Activated CD4-positive, alpha-beta T cell treated with anti-CD3 and anti-CD28 coated beads, Interleukin-2, Interleukin-4, amounts not matched to agents 100 ng/mL and 50 ng/mL, durations not matched to agents 16 hours and 8 hours (primary cell): ENCODE measurements at places on chromosomes 5 and 9.

DNA sequence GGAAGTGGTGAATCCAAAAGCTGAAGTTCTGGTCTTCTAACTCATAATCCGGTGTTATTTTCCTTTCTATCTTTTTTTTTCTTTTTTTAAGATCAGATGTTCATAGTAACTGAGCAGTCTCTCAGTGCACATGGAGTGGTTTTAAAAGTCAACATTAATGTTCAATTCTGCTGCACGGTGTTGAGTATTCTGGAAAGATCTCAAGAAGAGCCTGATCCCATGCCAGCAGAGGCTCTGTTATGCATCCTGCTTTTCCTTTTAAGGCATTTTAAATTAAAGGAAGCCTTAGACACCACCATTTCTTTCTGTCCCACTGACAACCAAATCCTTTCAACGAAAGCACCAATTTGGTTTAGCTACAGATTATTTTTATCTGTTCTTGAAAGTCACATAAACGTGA, 33.4 kb downstream of the SEMA5A start:
- DNase-seq, result no peak

DNA sequence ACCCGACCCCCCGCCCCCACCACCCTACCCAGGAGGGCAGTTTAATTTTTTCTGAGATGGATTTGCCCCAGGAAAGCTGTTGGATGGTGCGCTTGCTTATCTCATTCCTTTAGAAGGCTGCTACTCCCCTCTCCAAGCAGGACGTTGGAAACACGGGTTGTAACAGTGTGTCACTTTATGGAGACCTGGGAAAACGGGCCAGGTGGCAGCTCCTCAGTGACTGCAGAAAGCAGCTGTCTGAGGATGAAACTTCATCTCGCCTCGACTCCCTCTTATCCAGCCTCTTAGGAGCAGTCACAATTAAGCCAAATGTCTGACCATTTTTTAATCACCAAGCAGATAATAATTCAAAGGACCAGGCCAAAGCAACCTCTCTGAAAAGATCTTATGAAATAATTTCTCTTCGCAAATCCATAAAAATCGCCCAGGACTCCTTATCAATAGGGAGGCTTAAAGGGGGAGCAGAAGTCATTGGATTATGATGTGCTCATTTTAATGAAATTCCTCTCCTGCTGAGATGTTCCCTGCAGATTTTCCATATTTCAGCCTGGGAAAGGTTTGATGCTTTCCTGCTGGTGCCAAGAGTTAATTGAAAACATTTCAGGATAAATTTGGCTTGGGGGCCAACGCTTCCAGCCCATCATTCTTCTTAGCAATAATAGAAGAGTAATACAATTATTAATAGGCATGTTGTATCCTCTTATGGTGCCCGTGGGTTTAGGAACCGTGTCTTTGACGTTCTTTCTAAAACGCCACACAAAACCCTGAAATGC, 26.0 kb downstream of the GAS1 start:
- DNase-seq, result no peak

GRCh38 chr9:128735373-128735772, 11.4 kb upstream of the ZDHHC12 start:
- no peak for DNase-seq

- no peak for DNase-seq
Measured at GRCh38 chr5:36665628-36666027, 59.2 kb downstream of the SLC1A3 start.

- DNase-seq, result no peak
Measured at GRCh38 chr5:32241034-32241783, 67.1 kb upstream of the GOLPH3 start.

DNA sequence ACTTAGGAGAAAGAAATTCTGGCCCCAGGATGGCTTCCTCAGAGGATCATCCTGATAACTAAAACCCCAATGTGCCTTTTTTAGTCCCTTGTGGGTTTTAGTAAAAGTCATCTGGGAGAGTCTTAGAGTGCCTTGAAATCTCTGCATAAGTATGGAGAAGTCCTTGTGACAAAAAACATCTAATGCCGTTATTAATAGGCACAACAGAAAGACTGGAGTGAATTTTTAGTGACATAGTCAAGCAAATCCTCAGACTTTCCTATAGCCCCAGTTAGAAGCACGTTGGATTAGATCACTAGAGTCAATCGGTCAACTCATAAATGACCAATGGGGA, 108.2 kb upstream of the MPDZ start:
- DNase-seq, result no peak

GRCh38 chr5:137613554-137614265, 114.6 kb upstream of the SPOCK1 start:
- DNase-seq, result no peak

DNA sequence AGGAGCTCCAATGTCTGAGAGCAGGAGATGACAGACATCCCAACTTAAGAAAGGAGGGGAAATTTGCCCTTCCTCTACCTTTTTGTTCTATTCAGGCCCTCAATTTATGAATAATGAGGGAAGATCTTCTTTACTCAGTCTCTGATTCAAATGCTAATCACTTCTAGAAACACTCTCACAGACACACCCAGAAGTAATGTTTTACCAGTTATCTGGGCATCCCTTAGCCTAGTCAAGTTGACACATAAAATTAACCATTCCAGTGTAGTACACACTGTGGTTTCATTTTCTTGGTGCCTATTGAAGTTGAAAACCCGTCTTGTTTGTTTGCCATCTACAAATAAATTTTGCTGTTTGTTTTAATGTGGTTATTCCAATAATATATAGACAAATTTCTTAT, 167.6 kb downstream of the PCSK1 start:
- DNase-seq, result no peak

DNA sequence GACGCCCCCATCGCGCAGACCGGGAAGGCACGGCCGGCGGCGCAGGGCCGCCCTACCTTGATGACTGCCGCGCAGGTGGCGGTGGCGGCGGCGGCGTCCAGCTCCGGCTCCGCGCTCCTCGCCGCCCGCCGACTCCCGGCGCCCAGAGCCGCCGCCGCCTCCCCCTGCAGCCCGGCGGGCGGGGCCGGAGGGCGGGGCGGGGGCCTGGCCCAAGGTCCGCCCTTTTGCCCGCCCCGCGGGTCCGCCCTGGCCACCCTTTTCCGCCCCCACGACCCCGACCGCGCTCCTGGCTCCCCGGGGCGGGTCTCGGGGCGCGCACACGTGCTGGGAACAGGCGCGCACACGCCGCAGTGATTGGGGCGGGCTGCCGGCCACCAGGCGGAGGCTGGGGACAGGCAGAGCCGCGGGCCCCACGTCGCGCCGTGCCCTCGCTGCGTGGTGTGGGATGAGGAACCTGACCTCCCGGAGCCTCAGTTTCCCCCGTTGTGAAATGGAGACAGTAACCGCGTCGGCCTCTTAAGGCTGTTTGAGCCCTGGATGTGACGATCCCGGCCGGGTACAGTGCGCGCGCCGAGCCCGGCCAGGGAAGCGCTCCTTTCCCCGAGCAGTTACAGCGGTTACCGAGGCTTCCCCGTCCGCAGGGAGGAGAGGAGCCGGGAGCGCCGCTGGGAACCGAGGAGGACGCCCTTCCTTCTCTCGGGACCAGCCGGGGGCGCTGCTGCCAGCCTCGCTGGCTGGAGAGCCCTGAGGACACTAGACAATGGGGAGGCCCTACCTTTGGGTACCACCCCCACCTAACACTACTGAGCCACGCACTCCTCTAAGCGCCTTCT, at the start of gene CORO2A:
Gene CORO2A (minus strand): TSS at position 135 of the 833 bp plus-strand sequence. CDS start 34,977 bp downstream, outside the sequence.
- DNase-seq, result peak; percentile 37

GRCh38 chr9:91837981-91838731, 111.9 kb downstream of the ROR2 start:
- DNase-seq, result no peak

GRCh38 chr5:149799119-149799623, 69.1 kb downstream of the PPARGC1B start:
- no peak for DNase-seq

- DNase-seq, result no peak
Measured at GRCh38 chr9:34457266-34458012, 931 bp downstream of the FAM219A start.

- DNase-seq, result no peak
Measured at GRCh38 chr9:12851341-12852090, 76.7 kb downstream of the LURAP1L start.

DNA sequence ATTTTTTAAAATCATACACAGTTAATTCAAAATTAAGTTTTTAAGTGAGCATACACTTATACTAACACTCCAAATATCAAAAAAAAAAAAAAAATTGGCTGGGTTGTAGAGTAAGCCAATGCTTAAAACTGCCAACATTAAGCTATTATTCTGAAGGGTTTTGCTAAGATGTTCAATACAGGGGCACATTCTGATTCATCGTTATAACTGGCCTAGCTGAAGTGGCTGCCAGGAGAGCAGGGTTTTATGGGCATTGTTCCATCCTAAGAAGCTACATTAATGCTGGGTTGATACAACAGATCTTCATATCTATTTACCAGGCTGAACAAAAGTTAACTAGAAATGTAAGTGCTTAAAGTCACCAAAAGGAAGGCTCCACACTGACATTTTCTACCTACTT, 13.4 kb downstream of the ELAVL2 start:
- DNase-seq, result no peak

DNA sequence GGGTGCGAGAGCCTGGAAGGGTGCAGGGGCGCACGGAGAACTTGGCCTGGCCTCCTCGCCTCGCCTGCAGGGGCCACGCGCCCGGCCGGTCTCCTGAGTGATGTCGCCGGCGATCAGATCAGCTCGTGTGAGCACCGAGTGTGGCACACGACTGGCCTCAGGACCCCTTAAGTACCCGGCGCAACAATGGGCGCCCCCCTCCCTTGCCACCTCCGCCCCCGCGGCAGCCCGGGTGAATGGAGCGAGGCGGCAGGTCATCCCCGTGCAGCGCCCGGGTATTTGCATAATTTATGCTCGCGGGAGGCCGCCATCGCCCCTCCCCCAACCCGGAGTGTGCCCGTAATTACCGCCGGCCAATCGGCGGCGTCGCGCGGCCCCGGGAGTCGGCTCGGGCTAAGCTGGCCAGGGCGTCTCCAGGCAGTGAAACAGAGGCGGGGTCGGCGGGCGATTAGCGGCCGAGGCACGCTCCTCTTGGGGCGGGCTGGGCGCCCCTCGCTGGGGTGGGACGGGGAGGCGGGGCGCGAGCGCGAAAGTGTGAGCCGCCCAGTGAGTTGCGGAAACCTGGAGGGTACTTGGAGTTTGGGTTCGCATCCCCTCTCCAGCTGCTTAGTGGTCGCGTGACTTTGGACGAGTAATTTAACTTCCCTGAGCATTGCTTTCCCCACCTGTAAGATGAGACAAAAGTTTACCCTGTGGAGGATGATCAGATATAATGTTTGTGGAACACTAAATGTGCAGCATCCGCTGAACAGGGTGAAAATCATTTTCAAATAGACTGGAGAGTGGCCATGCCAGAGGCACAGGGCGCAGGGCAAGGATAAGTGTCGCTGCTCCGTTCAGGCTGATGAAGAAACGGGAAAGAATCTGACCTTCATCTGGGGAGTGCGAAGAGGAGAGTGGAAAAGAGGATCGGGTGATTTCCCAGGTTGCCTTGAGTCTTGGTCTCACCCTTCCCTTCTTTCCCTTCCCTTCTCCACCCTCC, at the start of gene NEUROG1:
Gene NEUROG1 (minus strand): TSS at position 145 of the 982 bp plus-strand sequence. CDS start 274 bp downstream, outside the sequence.
- no peak for DNase-seq

GRCh38 chr9:110114086-110114858, 93.7 kb downstream of the C9orf152 start:
- DNase-seq, result no peak

DNA sequence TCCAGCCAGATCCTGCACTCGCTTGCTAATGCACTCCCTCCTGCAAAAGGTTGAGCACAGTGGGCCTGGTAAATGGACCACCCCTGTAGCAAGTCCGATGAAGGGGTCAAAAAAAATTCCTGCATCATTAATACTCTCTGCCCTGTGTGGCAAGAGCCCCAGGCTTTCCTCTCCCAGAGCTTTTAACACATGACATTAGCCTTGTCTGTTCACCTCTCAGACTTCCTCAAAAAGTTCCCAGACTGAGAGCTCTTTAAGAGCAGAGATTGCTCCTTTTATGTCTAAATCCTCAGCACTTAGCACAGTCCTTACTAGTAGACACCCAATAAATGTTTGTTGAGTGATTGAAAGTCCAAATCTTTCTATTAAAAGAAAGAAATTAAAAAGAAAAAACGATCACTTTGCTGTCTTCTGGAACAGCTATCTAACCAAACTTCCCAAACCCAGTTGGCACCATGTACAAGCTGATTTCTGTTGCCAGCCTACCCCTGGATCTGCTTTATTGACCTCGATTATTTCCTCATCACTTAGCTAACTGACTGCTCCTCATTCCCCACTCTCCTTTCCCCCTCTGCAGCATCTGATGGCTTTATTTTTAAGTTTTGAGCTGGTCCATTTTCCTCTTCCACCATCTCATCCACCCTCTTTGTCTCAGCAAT, 209.8 kb downstream of the ENC1 start:
- no peak for DNase-seq

GRCh38 chr9:2060424-2060823, 45.3 kb downstream of the SMARCA2 start:
- DNase-seq, result no peak

GRCh38 chr5:33631786-33632185, 191.0 kb downstream of the TARS1 start:
- DNase-seq, result no peak

DNA sequence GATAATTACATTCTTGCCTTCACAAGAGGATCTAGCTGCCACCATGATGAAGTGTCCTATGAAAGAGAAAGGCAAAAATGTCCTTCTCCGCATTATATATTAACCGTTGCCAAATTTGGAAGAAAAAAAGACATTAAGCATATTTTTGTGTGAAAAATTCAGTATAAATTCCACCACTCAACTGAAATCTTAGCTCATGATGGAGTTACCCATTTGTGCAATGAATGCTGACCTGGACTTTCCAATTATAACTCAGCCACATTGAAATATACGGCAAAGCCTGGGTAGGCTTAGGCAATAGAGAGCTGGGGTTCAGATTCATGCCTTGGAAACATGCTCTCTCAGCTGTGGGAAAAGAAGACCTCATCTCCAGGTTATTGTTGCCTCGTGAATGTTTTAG, 71.3 kb upstream of the VCAN start:
- no peak for DNase-seq

DNA sequence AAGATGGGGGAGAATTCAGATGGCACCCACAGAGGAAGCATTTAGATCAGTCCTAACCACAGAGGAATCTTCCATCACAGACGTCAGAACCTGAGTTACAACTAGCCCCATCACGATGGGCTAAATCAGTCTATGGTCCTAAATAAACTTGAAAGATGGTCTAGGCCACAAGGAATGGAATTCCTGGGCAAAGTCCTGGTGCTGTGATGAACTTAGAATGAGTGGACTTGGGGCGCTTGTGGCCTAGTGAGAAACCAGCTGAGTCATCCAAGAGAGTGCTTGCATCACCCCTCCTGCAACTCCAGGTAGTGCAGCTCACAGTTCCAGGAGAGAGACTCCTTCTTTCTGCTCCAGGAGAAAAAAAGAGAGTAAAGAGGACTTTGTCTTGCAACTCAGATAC, 722.9 kb upstream of the RGMB start:
- DNase-seq, result no peak

GRCh38 chr9:108865037-108865436, 3.0 kb downstream of the ACTL7A start:
- DNase-seq, result no peak

DNA sequence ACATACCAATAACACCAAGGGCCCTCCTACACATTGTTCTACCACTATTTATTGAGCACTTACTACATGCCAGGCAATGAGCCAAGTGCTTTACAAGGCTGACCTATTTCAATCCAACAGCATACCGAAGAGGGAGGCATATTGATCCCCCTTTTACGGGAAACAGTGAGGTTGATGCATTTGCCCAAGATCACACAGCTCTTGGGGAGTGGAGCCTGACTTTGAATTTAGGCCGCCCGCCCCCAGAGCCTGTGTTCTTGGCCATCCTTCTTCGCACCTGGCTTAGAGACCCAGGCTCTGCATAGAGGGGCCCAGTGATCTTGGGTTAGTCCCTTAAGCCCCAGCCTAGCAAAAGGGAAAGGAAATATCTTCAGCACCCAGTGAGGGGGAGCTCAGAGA, 158.1 kb upstream of the IER5L start:
- DNase-seq, result no peak
